NCI-H2029 treated with DMSO at 0.1 percent for 48 hours (cell line): ENCODE measurements at places on chromosomes 13 and 19.

DNA sequence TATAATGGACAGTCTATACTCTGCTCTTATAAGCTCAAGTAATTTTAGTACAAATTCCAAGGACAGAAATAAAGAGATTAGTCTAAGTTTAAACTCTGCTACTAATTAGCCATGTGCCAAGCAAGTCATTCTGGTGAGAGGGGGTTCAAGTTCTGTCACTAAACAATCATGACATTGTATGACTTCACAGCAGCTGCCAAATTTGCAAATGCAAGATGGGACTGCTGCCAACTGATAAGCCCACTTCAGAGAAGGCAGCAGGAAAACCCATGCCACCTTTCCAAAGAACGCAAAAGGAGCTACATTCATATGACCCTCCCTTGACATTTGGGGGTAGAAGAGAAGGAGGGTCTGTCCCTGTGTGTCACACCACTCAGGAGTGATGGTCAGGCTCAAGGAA is 60.7 kb upstream of the RFXAP start:
- peak; percentile 52 for DNase-seq

DNA sequence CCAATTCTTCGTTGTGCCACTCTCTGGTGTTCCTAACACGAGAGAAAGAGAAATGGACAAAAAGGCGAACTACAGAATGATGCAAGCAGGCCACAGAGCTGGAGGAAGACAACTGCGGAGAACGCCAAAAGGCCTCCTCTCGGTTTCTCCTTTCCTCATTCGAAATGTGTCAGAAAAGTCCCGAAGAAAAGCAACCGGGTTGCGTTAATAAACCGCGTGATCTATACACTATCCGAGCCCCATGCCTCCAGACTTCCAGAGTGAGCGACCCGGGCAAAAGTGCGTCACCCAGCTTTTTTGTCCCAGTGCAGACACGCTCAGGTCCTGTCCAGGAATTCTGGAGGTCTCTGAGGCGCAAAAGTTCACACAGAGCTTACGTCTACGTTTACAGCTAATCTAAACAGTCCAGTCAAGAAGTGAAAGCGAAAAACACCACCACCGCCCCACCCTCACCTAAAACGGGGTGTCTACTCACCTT is 413 bp downstream of the N4BP2L2 start:
- DNase-seq = no peak

GRCh38 chr19:20079476-20079875 is 1.7 kb downstream of the ZNF90 start:
- no peak for DNase-seq

- no peak for DNase-seq
Observed at GRCh38 chr13:49690133-49690994, 922 bp downstream of the EBPL start.

DNA sequence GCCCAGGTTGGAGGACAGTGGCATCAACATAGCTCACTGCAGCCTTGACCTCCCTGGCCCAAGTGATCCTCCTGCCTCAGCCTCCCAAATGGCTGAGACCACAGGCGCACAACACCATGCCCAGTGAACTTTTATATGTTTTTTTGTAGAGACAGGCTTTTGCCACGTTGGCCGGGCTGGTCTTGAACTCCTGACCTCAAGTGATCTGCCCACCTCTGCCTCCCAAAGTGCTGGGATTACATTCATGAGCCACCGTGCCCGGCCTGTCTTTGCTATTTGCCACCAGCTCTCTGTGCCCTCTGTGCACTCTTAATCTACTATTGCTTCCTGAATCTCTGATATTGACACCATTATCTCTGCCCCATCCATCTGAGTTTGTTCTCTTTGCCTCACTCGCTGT is 34.3 kb upstream of the LRRC4B start:
- DNase-seq = no peak

DNA sequence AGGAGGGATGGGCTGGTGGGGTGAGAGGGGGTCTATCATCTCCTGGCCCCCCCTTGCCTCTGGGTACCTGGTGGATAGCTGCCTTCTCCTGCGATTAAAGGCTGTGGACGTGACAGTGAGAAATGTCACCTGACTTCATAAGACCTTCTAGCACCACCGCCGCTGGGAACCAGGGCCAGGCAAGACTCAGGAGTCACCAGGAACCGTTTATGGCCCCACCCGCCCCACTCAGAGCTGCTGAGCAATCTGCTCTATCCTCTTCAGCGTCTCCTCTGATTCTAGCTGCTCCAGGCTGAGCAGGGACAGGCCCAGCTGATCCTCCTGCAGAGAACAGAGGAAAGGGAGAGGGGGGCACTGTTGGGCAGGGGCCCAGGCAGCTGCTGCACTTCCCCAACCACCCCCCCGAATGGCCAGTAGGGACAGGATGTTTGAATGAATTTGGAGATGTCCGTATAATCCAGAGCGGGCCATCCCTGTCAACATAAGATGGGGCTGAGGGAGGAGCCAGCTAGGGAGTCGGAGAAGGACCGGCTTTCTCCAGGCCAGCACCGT is 10.9 kb downstream of the KLC3 start:
- no peak for DNase-seq

DNA sequence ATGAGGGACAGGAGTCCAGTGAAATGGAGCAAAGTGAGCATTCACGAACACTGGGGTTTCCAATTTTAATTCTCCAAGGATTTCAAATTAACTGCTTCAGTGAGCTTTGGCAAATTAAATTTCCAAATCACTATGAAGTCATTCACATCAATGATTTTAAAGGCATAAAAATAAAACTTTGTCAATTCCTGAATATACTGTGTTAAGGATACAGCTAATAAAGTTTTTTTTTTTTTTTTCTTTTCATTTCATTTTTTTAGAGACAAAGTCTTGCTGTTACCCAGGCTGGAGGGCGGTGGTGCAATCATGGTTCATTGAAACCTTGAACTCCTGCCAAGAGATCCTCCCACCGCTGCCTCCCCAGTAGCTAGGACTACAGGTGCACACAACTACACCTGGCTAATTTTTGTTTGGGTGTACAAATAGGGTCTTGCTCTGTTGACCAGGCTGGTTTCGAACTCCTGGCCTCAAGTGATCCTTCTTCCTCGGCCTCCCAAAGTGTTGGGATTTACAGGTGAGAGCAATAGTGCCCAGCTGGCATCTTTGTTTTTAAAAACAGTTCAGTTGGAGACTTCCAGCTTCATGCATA is 21.9 kb downstream of the RBM26 start:
- DNase-seq = no peak

- no peak for DNase-seq
Observed at GRCh38 chr13:27203186-27203585, 31.6 kb upstream of the USP12 start.

DNA sequence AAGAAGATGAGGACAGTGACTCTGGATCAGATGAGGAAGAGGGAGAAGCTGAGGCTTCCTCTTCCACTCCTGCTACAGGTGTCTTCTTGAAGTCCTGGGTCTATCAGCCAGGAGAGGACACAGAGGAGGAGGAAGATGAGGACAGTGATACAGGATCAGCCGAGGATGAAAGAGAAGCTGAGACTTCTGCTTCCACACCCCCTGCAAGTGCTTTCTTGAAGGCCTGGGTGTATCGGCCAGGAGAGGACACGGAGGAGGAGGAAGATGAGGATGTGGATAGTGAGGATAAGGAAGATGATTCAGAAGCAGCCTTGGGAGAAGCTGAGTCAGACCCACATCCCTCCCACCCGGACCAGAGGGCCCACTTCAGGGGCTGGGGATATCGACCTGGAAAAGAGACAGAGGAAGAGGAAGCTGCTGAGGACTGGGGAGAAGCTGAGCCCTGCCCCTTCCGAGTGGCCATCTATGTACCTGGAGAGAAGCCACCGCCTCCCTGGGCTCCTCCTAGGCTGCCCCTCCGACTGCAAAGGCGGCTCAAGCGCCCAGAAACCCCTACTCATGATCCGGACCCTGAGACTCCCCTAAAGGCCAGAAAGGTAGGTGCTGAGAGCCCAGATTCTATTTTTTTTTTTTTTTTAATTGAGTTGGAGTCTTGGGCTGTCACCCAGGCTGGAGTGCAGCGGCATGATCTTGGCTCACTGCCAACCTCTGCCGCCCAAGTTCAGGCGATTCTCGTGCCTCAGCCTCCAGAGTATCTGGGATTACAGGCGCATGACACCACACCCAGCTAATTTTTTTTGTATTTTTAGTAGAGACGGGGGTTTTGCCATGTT is 2.3 kb downstream of the PPP1R15A start:
- no peak for DNase-seq

- no peak for DNase-seq
Observed at GRCh38 chr19:16301999-16302694, 22.5 kb upstream of the KLF2 start.

DNA sequence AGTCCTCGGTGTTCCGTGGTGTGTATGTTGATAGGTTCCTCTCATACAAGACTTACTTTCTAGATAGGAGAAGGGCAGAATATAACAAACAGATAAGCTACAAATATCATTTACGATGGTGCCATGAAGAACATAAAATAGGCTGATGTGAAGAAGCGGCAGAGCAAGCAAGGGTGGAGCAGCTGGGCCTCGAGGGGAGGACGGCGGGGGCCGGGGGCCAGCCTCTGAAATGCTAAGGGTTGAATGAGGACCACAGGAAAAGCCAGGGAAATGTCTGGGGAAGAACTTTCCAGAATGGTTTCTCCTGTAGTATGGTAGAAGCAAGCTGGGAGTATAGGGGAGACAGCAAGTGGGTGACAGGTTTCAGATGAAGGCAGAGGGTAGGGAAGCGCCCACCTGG is 529.5 kb downstream of the LIG4 start:
- no peak for DNase-seq

DNA sequence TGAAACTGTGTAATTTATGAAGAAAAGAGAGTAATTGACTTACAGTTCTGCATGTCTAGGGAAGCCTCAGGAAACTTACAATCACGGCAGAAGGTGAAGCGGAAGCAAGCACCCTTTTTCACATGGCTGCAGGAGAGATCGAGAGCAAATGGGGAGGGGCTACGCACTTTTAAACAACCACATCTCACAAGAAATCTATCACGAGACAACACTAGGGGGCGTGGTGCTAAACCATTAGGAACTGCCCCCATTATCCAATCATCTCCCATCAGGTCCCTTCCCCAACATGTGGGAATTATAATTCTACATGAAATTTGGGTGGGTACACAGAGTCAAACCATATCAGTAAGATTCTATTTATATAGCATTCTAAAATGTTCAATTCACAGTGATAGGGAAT is 114.8 kb upstream of the TRPC4 start:
- no peak for DNase-seq

GRCh38 chr13:106246666-106247188 is 288.7 kb downstream of the EFNB2 start:
- no peak for DNase-seq

DNA sequence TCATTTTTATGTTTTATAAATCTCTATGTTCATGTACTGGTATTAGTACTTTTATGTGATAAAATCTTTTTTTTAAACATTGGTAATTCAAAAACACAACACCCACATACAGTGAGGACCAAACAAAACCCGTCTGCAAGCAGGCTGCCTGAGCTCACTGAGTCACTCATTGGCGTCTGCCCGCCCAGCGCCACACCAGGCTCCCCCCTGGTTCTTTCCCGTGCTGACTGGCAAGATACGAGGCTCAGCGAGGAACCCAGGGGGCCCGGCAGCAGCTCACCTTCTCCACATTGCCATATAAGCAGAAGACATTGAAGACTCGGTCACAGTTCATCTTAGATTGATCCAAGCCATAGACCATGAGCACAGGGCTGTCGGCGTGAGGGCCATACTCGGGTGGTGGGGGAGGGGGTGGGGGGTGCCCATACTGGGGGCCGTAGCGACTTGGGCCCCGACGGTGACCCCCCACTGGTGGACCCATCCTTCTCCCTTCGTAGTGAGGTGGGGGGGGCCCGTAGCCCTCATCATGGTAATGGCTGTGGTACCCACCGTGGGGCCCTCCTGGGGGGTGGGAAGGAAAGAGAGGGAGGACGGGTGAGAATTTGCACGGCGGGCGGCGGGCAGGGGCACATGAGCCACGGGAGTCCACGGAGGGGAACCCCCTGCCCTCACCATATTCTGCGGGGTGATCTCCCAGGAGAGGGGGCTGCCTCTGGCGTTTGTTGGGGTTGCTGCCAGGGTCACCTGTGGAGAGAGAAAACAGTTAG is 8.4 kb upstream of the ECH1 start:
- DNase-seq = no peak

DNA sequence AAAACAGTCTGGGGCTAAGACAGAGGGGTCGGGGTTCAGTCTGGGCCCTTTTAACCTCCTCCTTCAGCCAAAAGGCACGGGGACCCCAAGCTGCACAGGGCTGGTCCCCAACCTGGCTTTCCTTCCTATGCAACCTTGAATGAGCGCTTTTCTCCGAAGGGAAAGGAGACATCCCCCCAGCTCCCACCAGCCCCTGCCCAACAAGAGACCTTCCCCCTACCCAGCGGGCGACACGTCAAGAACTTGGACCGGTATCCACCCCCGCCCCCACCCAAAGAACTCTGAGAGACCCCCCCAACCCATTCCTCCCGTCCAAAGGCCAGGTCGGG is 35.0 kb upstream of the NANOS3 start:
- no peak for DNase-seq

GRCh38 chr19:38650911-38651584 is 3.6 kb downstream of the ACTN4 start:
- no peak for DNase-seq

- DNase-seq = no peak
Observed at GRCh38 chr13:39490136-39490535, 112.9 kb downstream of the LHFPL6 start.

- DNase-seq = no peak
Observed at GRCh38 chr13:106530980-106531481, 4.4 kb downstream of the EFNB2 start.

GRCh38 chr19:35511337-35511736 is 2.1 kb downstream of the DMKN start:
- no peak for DNase-seq

DNA sequence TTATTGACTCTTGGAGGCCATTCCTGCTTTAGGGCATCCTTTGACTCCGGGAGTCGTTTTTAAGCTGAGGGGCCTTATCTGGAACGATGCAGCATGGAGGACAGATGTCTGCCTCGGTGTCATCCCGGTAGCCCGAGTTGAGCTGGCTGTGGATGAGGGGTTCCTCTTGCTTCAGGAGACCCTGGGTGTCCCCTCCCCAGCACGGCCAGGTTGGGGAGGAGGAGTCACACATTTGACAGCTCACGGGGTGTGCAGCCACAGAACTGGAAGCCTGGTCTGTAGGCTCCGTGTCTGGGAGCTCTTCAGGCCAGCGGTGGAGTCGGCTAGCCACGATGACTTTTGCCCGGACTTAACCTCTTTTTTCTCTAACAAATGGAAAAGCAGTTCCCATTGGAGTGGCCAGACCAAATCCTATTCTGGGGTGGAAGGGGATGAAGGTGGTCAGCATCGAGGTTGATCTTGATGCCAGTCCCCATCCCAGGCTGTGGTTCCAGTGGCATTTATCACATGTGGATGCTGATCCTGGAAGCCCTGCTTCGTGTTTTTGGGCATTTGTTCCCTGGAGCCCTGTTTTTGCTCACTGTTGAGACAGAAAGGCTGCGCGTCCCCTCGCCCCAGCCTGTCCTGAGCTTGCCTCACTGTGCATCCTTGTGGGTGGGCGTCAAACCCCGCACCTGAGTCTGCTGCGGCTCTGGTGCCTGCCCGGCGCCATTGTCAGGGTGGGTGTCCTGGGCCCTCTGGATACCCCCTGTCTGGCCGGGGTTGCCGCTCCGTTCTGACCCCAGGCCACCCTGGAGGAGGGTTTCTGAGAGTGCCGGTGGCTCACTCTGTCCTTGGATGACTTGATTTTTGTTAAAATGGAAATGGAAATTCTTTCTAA is 12.0 kb downstream of the TFDP1 start:
- no peak for DNase-seq

GRCh38 chr13:48559638-48560320 is 26.9 kb upstream of the RCBTB2 start:
- DNase-seq = no peak
